WTC11 (cell line): ENCODE measurements at places on chromosomes 5 and 9. TPM values are rescaled to one million over a fixed set of nuclear protein-coding genes. Genes with fewer than 3 reads are reported as not detected.

The IL4 gene
- total RNA-seq: not detected in 3 replicates

The MLANA gene
- total RNA-seq: not detected in 3 replicates

The MEGF10 gene
- total RNA-seq: 17.9 to 24.5 TPM (median 20.8 TPM) in 3 replicates

The SOWAHA gene
- 0.11 to 0.25 TPM (median 0.16 TPM) in 3 replicates for total RNA-seq

The KCNMB1 gene
- 0.16 to 0.24 TPM (median 0.21 TPM) in 3 replicates for total RNA-seq

The SAP30L gene
- 25.6 to 33.5 TPM (median 32.0 TPM) in 3 replicates for total RNA-seq

The STPG3 gene
- total RNA-seq: 0.21 to 0.26 TPM in 2 of 3 replicates, not detected in the other

The ESM1 gene
- total RNA-seq: not detected in 3 replicates
